ENCODE measurements at places on chromosomes 11 and 22.

DNA sequence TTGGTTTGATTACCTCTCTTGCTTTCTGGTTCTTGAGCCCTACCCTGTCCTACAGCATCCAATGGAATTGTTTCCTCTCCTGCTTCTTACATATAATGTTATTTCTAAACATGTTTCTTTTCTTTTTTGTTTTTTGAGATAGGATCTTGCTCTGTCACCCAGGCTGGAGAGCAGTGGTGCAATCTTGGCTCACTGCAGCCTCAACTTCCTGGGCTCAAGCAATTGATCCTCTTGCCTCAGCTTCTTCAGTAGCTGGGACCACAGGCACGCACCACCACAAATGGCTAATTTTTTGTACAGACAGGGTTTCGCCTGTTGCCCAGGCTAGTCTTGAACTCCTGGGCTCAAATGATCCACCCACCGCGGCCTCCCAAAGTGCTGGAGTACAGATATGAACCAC is 105.9 kb downstream of the SGSM3 start:
- no peak for DNase-seq

DNA sequence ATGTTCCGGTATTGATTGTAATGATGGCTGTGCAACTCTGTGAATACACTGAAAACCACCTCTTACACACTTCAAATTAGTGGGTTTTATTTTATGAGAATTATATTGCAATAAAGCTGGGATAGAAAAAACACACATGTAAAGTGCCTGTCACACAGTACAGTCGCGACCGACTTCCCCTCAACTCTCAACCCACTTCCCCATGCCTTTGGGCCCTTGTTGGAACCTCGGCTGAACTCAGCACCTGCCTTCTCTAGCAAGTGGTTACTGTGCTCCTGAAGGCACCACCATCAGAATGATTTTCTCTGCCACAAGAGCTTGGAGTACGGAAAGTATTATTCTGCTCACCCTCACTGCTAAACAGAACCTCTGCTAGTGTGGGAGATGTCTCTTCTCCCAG is 13.5 kb downstream of the KCNJ1 start:
- no peak for DNase-seq

DNA sequence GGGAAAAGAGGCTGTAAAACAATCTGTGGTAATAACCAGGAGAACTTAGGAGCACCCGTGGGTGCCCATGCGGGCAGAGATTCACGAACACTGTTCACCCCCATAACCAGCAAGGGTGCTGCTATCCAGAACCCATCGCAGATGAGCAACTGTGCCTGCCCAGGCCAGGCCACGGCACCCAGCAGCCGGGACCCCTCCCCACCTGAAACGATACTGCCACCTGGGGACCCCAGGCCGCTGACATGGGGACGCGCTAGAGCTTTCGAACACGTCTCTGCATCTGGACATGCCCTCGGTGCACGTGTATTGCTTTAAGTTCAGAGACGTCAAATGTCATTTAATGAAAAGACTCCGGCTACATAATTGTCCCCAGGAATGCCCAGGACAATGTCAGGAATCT is 14.3 kb upstream of the MUC2 start:
- no peak for DNase-seq

GRCh38 chr22:35217527-35217926 is 39.8 kb upstream of the HMGXB4 start:
- DNase-seq = no peak

DNA sequence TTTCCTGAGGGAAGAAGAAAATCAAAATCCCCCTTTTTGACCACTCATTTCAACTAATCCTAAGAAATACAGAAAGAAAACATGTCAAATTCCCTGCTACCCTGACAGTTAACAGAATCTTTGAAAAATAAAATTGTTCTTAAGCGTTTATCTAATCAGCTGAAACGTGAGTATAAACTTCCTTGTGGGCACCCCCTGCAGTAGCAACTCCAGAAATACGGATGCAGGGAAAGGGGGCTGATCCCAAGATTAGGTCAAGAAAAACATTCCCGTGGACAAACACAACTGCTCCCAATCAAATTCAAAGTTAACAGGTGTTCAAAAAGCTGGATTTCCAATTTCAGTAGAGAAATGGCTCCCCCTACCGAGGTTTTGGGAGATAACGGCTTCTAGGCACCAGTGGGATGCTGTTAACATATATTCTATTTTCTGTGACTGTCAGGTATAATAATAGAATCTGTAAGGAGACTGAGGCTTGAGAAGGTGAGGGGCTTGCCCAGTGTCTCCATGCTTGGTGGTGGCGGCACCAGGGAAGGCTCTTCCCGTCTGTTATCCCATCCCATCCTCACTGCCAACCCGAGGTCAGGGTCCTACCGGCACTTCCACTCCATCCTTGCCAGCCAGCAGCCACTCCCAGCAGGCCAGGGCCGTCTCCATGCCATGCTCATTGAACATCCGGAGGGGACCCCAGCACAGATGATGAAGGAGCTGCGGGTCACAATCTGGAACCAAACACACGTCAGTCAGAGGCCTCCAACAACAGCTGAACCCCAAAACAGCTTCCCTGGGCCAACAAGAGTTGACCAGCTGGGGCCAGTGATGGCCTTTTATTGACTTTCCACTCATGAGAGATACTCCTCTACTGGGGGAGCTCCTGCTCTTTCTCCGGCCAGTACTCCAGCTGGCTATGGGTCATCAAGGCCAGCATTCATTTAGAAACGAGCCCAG is 32.0 kb upstream of the SERPIND1 start:
- DNase-seq = no peak

DNA sequence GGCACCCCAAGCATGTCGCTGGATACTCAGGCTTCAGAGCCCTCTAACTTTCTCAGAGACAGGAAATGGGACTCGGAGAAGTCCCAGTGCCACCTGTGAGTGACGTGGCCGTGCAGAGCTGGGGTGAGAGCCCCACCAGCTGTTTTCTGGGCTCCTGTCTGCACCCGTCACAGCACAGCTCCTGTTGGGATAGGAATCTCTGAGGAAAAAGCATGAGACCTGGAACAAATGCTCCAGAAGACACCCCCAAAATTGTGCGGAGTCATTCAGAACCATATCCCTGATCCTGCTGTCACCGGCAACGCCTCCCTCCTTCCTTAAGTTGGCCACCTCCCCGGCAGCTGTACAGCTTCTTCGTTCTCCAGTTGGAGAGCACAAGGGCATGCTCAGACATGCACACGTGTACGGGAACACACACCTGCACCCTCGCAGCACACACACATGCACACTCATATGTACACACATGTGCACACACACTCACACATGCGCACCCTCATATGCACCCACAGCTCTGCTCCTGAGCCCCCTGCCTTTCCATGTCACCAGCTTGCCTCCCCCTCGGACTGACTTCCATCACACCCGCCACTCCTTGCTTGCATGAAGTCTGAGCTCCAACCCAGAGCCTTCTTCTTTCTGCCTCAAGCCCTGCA is 1430.0 kb downstream of the BRD1 start:
- no peak for DNase-seq

GRCh38 chr11:12800032-12800671 is 125.9 kb downstream of the TEAD1 start:
- DNase-seq = no peak

Data from forelimb muscle (tissue), 1 donor.